ENCODE measurements at places on chromosomes 7 and 10.

DNA sequence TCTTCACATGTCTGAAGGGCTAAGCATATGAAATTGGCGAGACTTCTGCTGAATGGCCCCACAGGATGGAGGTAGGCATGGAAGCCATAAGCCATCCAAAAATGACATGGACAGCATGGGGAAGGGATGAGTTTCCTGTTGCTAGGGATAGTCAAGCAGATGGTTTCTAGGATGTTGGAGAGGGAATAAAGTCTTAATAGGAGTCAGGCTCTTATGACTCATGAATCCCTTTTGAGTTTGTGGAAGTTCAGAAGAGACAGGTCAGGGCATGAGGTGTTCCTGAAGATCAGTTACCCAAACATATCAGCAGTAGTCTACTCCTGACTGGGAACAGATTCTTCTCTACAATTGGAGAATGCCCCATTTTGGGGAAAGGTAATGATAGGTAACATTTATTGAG lies 243.9 kb downstream of the REEP3 start:
- no peak for DNase-seq

DNA sequence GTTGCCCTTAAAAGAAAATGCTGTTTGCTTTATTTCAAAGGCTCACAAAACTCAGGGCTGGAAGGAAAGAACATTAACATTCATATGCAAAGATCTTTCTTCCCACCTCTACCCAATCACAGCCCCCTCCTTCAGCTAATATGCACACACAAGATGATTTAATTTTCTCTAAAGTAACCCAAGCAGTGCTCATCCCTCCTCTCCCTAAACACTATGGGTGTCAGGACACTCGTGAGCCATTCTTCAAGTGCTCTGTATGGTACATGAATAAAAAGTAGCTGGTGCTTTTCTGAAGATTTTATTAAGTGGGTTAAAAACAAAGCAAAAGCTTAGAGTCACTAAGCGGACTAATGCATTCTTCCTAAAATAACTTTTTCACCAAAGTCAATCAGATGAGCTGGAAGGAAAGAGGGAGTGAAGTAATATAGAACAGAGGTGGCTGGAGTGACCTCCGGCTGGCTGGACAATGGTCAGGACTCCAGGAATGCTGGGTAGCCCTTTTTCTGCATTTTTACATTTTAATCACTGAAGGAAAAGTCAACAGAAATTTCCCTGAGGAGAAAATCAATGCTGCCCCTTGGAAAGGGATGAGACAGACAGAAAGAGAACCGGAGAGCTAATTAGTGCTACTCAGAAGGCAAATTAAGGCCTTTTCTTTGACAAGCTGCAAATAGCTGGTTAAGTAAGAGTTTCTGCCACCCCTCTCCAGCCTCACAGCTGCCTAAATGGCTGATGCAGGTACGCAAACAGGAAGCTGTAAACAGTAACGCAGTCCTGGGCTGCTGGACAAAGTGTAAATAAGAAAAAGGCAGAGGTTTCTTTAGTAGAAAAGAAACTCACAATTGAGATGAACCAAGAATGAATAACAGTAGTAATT lies 6.6 kb downstream of the DGKI start:
- no peak for DNase-seq

DNA sequence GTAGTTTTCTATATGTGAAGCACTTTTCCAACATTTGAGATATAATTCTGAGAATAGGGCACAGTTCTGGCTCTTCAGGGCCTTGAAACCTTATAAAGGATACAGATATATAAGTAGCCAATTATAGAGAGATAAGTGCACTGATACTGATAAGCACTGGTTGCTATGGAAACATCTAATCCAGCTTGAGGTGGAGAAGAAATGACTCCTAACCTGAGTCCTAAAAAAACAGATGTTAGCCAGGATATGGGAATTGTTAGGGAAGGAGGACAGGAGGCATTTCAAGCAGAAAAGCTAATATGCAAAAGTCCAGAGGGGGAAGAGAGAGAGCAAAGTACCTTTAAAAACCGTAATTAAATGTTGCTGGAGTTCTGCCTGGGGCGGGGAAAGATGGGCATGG lies 30.8 kb downstream of the STRIP2 start:
- no peak for DNase-seq

GRCh38 chr10:131203456-131204357 lies 107.8 kb downstream of the TCERG1L start:
- no peak for DNase-seq

DNA sequence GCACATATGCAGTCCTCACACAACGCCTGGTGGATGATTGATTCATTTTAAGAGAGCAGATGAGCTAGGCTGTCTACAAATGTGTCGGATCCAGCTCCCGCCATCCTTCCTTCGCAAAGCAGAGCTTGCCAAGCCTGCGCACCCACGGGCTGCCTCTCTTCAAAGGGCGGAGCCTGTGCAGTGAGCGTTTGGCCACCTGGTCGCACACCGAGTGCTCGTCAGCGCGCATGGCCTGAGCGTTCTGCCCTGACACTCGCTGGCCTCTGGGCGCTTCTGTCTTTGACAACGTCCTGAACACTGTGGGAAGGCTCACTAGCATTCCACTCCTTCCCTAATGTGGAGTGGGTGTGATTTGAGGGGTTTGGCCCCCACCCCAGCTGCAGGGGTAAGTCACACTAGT lies 47.1 kb upstream of the TMEM72 start:
- DNase-seq, result peak; percentile 30

Data from activated T-cell treated with anti-CD3 and anti-CD28 coated beads, Interleukin-2, amount 50 U/mL, for 48 hours (primary cell).